Kidney epithelial cell (primary cell): ENCODE measurements at places on chromosomes 1 and 21. TPM values are rescaled to one million over a fixed set of nuclear protein-coding genes. Genes with fewer than 3 reads are reported as not detected.

DNA sequence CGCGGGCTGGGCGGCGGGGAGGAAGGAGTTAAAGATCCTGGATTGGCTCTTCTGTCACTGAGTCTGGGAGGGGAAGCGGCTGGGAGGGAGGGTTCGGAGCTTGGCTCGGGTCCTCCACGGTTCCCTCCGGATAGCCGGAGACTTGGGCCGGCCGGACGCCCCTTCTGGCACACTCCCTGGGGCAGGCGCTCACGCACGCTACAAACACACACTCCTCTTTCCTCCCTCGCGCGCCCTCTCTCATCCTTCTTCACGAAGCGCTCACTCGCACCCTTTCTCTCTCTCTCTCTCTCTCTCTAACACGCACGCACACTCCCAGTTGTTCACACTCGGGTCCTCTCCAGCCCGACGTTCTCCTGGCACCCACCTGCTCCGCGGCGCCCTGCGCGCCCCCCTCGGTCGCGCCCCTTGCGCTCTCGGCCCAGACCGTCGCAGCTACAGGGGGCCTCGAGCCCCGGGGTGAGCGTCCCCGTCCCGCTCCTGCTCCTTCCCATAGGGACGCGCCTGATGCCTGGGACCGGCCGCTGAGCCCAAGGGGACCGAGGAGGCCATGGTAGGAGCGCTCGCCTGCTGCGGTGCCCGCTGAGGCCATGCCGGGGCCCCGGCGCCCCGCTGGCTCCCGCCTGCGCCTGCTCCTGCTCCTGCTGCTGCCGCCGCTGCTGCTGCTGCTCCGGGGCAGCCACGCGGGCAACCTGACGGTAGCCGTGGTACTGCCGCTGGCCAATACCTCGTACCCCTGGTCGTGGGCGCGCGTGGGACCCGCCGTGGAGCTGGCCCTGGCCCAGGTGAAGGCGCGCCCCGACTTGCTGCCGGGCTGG is at the start of gene NPR1:
TSS of gene NPR1 (plus strand) at position 170 of the 818 bp plus-strand sequence. CDS start at position 591, 421 bp downstream.
- DNase-seq: no peak

CDKN2C gene
- total RNA-seq: 0.07 and 0.13 TPM in 2 replicates

DNA sequence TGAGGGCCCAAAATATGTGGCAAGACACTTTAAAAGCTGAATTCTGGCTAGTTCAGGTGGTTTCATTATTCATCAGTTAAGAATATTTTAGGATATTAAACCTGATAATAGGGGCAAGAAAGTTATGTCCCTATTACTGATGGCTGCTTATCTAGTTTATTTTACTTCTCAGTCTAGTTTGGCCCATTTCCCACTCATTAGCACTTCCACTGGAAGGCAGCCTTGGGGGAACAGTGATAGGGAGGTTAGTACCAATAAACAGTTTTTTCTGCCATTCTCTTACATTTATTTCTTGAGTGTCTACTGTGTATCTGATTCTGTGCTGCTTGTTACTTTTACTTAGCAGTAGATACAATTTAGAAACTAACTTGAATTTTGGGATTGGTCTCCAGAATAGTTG is 9.0 kb downstream of the PPP1R12B start:
- DNase-seq: no peak

PTPRC gene
- total RNA-seq: 0.29 TPM in 1 of 2 replicates, not detected in the other

GRCh38 chr1:180524915-180525714 is 22.7 kb upstream of the ACBD6 start:
- no peak for DNase-seq

PCP4 gene
- total RNA-seq: 1.2 TPM in 1 of 2 replicates, not detected in the other

DNA sequence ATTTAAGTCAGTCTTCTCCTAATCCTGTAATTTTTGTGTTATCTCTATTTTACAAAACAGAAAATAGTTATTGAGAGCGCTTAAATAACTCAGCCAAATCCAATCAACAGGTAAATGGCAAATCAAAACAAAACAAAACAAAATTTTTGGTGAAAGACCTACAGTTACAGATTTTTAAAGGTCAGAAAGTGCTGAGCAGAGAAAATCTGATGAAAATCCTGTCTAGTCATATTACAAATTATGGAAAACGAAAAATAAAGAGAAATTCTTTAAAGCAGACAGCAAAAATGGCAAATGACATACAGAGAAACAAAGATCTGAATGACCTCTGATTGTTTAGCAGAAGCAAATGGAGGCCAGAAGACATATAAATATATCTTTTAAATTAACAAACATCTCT is 482.4 kb downstream of the PCP4 start:
- no peak for DNase-seq

DNA sequence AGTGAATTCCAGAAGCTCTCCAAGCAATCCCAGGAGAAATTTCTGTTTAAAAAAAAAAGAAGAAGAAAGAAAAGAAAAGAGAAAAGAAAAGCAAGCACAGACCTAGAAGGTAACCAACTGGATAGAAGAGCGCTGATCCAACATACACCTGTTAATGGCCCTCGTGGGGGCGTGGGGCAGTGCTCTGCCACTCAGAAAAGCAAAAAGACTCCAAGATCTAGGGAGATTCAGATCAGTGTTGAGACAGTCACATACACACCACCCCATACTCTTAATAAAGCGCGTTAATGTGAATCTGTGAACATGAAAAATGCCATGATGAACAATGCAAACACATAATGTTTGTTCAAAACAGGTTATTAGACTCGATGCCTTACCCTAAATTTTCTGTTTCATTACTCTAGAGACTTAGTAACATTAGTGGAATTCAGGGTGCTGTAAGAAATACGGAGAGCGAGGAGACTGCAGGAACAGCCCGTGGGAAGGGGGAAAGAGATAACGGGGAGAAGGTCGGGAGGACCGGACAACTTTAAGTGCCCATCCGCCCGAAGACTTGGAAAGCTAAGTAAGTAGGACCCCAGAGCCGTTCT is 406 bp downstream of the NME7 start:
- no peak for DNase-seq
